ENCODE measurements at places on chromosomes 6 and 20. TPM values are rescaled to one million over a fixed set of nuclear protein-coding genes. Genes with fewer than 3 reads are reported as not detected.

GRCh38 chr20:44222633-44223368, 12.2 kb upstream of the OSER1 start:
- no peak for DNase-seq

Gene TP53TG5
- not detected for total RNA-seq

DNA sequence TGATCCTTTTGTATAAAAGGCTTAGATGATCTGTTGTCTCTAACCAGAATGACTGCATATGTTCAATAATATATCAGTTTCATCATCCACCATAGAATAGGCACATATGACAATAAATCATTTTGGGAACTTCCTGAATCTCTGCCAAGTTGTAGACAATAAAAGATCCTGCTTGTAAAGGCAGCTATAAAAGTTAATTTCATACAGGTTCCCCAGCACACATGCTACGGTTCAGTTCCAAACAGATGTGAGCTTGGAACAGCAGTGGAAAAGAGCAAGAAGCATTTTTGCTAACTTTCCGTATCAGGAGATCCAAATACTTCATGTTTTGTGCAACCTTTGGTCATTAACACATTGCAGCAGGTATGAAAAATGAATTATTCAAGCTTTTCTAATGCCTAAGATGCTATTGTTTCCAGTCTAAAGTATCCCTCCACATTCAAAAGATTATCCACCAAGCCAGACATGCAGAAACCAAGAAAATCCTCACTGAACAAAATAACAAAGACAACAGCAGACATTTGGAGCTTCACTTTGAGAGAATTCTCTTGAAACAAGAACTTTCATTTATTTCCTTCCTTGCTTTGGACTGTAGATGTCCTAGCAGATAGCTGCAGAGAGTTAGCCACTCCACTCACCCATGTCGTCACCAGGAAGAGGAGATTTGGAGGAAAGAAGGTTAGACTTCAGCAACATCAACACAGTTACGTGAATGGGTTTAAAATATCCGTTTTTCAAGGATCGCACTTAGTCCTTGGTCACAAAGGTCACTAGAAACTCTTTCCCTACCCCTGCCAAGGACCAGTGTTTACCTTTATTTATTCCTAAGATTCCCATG, 453.5 kb upstream of the JARID2 start:
- DNase-seq: no peak

Gene RIMS1
- total RNA-seq: 0.21 TPM

GRCh38 chr6:41640426-41640825, 2.2 kb downstream of the MDFI start:
- peak; percentile 52 for DNase-seq

GRCh38 chr6:150159757-150160156, 16.9 kb downstream of the PPP1R14C start:
- no peak for DNase-seq

DNA sequence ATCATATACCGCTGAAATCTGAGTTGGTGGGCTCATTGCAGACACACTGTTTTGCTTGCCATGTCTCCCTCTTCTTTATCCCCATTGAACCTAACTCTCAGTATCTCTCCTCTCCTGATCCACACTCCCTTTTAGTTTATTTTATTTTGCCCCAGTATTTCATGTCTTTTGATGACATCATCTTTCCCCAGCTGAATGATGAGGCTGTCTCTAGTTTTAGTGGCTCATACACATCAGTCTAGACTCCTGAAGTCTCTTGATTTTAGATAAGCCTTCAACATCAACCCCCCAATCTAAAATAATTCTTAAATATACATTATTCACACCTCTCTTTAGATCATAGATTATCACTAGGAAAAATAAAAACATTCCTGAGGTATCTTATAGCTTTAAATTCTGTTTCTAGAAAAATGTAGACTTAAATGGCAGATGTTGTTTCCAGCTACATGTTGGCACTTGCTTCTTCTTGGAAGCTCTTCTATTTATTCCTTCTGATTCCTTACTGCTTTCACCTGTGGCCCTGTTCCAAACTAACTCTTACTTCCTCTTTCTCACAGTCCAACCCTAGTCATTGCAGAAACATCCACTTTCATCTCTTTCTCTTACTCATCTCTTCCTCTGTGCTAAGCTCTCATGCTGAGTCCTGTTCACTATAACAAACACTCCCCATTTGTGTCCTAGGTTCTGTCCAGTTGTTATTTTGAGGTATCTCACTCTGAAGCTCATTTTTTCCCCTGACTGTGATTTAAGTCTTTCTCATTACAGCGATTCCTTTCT, 191.9 kb upstream of the SLC35B3 start:
- no peak for DNase-seq

GRCh38 chr20:44398335-44398734, 42.8 kb downstream of the HNF4A start:
- no peak for DNase-seq

DNA sequence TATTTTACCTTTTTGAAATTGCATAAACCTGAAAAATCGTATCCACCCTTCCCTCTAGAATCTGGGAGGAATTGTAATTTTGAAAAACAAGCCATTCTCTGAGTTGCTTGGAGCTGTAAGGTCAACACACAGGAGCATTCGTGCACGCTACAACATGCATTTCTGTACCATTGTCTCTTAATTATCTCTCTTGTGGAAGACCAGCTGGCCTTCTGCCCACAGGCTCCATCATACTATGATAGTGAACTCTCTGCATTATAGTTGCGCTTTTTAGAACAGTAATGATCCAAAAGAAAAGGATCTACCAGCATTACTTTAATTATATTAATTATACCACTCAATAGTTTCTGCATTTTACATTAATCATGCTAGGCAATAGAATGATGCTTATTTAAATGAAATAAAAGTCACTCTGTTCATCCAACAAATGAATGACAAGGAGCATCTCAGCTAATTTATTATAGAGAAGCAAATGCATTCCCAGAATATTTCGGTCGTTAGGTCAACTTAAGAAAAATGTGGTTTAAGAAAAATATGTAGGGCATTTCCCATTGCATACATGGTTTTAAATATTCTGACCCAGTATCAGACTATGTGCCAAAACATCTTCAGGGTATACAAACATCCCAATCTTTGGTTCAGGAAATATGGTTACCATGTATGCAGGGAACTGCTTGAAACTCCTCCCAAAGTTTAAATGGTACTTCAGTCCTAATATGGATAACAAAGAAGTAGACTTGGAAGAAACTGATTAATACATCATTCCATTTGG, 263.5 kb downstream of the TFAP2A start:
- DNase-seq: no peak

Gene ATAT1
- 8.1 TPM for total RNA-seq

Gene MOXD1
- total RNA-seq: 6.5 TPM

Gene RAD21L1
- total RNA-seq: 0.57 TPM
